ENCODE measurements at places on chromosomes 6 and 20.

- no peak for DNase-seq
Observed at GRCh38 chr6:159826968-159827647, 27.0 kb downstream of the PNLDC1 start.

- DNase-seq = no peak
Observed at GRCh38 chr6:102485480-102485879, 1092.0 kb downstream of the GRIK2 start.

DNA sequence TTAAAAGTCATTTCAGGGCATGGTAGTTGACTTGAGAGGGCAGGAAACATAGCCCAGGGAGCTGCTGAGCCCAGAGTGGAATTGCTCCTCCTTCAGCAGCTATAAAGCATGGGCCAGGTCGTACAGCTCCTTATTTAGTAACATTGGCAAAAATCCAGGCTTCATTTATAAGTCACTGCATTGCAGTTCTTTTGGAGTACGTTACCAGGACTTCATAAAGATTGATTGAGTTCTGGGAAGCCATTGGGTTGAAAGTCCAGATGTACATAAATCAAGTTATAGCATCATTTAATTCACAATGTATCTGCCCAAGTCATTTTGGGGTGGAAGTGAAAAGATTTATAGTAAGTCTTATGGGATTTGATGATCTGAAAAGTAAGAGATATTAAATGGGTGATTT, 53.0 kb upstream of the ANKEF1 start:
- DNase-seq = no peak

GRCh38 chr20:35652641-35653429, 11.9 kb downstream of the CPNE1 start:
- no peak for DNase-seq

DNA sequence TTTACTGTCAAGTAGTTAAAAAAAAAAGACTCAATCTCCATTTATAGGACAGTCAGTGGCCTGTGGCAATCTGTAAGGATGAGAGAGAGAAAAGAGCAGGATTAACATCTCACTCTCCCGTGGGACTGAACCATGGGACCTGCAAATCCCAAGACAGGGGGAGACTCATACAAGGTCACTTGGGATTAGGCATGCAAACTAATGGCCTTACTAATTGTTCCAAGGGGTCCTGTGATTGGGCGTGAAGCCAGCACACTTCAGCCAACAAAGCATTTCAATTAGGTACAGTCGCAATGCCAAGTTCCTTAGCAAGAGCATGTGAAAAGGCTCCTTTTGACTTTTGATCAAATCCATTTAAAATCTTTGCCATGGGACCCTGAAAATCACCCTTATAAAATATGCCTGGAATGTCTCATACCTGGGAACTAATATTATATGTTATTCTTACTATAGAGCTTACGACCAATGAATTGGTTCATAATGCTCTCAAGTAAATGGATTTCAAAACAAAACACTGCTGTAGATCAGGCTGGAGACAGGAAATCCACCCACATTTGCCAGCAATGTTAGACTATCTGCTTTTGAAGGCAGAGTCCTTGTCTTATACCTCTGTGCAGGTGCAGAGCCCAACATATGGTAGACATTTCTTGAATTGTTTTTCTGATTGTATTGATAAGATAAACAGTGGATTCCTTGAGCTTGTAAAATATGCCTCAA, 412.5 kb downstream of the GJA1 start:
- DNase-seq = no peak

DNA sequence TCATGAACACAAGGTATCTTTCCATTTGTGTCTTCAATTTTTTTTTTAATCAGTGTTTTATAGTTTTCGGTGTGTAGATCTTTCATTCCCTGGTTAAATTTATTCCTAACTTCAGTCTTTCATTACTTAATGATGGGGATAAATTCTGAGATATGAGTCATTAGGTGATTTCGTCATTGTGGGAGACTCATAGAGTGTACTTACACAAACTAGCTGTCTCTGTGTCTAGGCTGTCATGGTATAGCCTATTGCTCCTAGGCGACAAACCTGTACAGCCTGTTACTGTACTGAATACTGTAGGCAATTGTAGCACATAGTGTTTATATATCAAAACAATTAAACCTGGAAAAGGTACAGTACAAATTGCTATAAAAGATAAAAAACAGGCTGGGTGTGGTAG, 42.1 kb downstream of the SMAP1 start:
- DNase-seq = no peak

GRCh38 chr6:123587838-123588545, 48.8 kb downstream of the TRDN start:
- DNase-seq = no peak

GRCh38 chr20:57633945-57634491, 13.8 kb upstream of the ZBP1 start:
- peak; percentile 46 for DNase-seq

DNA sequence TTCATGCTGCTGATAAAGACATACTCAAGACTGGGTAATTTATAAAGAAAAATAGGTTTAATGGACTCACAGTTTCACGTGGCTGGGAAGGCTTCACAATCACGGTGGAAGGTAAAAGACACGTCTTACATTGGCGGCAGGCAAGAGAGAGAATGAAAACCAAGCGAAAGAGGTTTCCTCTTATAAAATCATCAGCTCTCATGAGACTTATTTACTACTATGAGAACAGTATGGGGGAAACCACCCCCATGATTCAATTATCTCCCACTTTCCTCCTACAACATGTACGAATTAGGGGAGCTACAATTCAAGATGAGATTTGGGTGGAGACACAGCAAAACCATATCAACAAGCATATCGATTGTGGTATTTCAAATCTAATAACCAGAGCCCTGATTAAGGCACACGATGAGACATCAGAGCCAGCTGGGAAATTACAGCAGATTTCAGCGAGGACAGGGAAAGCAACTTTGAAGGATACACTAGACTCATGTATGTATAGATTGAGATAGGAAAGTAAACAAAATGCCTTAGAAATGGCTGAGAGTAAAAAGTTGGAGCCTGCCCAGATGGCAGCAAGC, 129.8 kb upstream of the GJE1 start:
- DNase-seq = no peak

GRCh38 chr6:92538275-92538674, 881.1 kb downstream of the EPHA7 start:
- no peak for DNase-seq

DNA sequence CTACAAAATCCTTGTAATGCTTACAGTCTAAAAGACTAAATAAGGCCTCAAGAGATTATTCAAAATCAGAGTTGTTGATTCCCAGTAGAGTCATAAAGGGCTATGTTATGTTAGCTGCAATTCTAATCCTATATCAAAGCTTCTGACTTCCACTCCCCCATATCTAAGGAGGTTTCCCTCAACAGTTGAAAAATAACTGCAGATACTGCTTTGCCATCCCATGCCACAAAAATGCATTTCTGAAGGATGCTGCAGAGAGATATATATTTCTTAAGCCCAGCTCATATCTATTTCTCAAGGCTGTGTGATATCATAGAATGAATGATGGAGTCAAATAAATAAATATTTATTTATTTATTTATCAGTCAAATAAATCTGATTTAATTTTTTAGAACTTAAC, 332.3 kb downstream of the LAMA2 start:
- no peak for DNase-seq

GRCh38 chr20:51532577-51533191, 9.8 kb downstream of the NFATC2 start:
- no peak for DNase-seq

GRCh38 chr20:7333841-7334240, 566.4 kb downstream of the BMP2 start:
- no peak for DNase-seq

GRCh38 chr6:27894839-27895762, 17.1 kb downstream of the OR2B2 start:
- DNase-seq = peak; percentile 71

GRCh38 chr20:44111712-44112335, 75.2 kb downstream of the JPH2 start:
- DNase-seq = no peak

DNA sequence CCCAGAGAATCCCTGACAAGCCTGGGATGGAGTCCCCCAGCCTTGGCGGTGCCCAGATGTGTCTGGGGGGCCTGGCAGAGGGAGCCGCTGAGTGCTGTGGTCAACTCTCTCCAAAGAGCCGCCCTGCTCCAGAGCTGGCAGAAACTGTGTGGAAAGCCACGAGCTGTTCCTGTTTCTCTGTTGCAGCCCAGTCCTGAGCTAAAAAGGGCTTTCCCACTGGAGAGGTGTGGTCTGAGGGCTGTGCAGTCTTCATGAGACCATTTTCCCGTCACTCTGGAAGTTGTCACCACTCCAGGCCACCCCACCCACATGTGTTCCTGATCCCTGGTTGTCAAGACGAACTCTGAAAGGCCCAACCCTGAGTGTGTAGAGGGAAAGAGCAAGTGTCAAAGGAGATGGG, 99.7 kb upstream of the KCNK16 start:
- DNase-seq = no peak

DNA sequence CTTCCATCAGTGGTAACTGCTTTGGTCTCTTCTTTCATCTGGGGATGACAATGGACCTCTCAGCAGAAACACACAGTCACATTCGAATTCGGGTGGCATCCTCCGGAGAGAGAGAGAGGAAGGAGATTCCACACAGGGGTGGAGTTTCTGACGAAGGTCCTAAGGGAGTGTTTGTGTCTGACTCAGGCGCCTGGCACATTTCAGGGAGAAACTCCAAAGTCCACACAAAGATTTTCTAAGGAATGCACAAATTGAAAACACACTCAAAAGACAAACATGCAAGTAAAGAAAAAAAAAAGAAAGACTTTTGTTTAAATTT, 6.1 kb downstream of the EDN1 start:
- DNase-seq = no peak

DNA sequence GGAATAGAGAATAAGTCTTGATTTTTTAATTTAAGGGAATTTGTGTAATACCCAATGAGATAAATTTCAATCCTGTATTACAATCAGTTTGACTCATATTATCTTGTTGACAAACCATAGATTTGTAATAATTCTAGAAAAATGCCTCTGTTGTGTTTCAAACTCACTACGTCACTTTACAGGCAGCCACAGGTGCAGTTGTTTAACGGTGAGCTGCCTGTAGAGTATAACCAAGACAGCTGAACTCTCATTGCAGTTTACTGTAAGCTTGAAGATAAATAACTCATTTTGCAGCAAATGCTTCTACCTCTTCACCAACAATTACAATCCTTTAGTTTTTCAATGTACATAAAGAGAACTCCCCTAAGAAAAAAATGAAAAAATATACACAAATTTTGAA, 114.3 kb downstream of the PRKN start:
- no peak for DNase-seq

DNA sequence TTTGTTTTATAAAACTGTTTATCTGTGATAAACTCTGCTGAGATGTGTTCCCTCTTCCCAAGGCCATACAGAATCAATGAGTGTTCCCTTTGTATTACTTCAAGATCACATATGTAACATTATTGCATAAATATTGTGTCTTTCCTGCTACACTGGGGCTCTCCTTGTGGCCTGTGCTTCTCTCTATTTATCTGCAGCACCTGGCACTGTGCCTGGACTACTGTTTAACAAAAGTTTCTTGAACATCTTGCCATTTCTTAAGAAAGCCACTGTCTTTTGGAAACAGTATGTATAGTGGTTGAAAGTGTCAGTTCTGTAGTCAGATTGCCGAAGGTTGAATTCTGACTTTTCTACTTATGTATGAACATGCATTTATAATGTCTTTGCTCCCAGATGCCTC, 169.0 kb upstream of the SCGN start:
- DNase-seq = no peak

DNA sequence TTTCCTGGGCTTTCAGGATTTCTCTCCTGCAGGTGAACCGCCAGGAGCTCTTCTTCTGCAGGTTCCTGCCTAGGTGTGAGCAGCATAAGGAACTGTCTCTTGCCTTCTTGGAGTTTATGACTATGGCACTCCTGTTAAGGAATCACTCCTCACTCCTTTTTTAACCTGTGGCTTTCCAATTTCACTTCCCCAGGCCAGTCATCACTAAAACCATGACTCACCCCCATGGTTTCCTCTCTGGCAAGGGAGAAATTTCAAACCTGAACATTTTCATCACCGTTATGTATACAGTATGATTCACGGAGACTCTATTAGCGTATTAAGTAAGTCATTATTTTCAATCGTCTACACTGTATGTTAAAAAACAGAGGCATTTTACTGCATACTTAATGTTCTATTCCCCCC, 78.2 kb upstream of the ARID1B start:
- DNase-seq = no peak

GRCh38 chr20:16290358-16290757, 282.9 kb downstream of the KIF16B start:
- no peak for DNase-seq

GRCh38 chr20:39263076-39263475, 300.9 kb downstream of the DHX35 start:
- DNase-seq = no peak

- no peak for DNase-seq
Observed at GRCh38 chr6:154123155-154123956, 84.3 kb downstream of the OPRM1 start.
